M059J (cell line): ENCODE measurements at places on chromosomes 2 and 18. TPM values are rescaled to one million over a fixed set of nuclear protein-coding genes. Genes with fewer than 3 reads are reported as not detected.

DNA sequence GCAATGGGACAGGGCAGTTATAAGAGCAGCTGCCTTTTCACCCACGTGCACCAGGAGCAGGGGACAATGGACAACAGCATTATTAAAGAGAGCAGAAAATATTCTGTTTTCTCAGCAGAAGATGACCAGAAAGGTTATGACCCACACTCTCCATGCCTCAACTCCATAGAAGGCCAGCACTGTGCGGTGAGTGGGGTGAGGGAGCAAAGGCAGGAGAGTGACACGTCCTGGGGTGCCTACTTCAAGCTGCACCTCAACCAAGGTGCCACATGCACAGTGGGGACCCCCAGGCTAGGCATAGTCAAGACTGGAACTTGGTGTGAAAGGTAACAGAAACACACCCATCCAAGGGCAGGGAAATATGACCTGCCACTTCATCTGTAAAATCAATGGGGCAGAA is 50.4 kb downstream of the POLR1A start:
- no peak for DNase-seq

DNA sequence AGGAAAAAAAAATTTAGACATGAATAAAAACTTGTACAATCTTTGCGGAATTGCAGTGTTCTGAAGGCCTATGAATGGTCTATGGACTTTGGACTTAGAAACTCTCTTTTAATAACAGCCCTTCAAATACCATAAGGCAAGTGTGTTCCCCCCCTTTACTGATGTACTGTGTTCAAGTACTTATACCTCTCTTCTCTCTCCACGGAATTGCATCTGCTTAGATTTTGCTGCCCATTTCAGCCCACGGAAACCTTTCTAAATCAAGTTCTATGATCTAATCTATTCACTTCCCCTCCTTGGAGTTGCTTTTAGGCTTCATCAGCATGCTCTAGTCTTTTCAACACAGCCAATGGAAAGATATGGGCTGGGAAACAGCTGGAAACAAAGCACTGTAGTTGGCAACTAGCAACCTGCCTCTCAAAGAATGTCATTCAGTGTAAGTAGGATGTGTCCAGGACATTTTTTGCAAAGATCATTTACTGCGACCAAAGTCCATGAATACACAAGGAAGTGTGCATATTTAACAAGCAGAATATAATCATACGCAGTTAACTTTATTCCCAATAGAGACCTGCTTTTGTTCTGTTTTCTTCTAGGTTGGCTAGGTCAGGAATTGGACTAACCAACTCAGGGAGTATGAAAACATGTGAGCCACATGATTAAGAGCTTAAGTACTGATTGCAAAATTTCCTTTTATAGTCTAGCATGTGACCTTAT is 58.0 kb downstream of the SLC40A1 start:
- no peak for DNase-seq

GRCh38 chr2:200467806-200468681 is 41.8 kb downstream of the KCTD18 start:
- no peak for DNase-seq

VSNL1 gene
- 0.94 and 2.2 TPM in 2 replicates for total RNA-seq
